ENCODE measurements at places on chromosomes 2 and 18.

GRCh38 chr2:213537579-213537978, 253.3 kb downstream of the SPAG16 start:
- DNase-seq = no peak

DNA sequence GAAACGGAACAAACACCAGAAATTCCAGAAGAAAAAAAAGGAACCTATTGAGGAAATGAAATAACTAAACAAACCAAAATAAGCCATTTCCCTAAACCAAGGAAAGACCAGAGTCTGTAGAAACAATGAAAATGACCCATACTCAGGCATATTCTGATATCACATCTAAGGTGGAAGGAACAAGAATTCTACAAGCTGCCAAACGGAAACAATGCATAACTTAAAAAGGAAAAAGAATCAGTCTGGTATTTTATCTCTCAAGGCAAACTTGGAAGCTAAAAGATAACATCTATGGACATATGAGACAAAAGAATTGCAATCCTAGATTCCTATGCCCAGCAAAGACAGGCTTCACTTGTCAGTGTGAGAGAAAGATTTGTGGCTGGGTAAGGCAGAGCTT, 326.2 kb downstream of the PDE11A start:
- DNase-seq = no peak

DNA sequence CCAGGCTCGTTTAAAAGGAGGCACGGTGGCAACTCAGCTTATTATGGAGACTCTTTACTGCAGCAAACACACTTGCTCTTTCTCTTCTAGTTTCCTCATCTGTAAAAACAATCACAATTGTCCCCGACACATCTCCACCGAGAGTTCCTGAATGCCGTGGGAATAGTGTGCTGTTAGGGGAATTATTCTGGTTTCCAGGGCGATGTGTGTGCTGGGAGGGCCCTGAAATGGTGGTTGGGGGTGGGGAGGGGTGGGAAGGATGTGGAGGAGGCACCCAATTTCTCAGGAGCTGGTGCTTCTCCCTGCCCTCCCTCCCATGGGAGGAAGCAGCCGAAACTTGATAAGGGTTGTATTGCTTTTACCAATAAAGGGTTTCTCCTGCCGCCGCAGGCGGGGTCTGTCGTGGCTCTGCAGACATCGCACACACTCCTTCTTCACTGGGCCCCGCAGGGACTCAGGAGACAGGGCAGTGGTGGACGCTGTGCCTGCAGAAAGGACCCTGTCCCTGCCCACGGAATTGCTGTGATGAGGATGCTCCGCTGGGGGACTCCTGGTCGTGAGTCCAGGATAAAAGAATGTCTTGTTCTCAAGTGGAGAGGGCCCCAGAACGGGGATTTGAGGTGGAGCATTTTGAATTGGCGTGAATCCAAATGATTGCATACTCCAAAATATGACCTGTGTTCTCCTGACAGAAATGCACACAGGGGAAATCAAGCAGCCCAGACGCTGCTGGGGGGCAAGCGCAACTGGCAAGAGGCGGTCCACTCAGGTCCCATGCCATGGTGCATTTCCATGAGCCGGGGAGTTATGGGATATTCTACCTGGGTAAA, 119.2 kb downstream of the ACKR3 start:
- no peak for DNase-seq

GRCh38 chr2:25400576-25401216, 59.0 kb upstream of the DNMT3A start:
- no peak for DNase-seq

GRCh38 chr2:50859110-50859509, 172.8 kb downstream of the NRXN1 start:
- DNase-seq = no peak

DNA sequence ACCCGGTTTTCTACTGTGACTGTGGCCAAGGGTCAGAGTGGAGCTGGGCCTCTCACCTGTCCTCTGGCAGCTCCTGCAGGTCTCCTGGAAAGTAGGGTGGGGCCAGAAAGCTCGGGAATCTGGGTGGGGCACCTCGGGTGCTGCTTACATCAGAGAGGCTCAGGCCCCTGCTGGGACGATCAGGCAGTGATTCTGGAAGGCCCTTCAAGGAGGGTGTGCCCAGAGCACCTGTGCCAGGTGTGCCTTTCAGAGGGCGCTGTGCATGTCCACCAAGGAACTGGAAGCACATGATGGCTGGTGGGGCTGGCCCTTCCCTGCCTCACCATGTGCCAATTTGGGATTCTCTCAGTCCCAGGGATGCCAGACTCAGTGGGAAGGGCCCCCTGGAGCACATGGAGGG, 44.0 kb downstream of the ATP6V1C2 start:
- DNase-seq = no peak

GRCh38 chr2:43303889-43304288, 77.5 kb upstream of the ZFP36L2 start:
- peak; percentile 77 for DNase-seq

DNA sequence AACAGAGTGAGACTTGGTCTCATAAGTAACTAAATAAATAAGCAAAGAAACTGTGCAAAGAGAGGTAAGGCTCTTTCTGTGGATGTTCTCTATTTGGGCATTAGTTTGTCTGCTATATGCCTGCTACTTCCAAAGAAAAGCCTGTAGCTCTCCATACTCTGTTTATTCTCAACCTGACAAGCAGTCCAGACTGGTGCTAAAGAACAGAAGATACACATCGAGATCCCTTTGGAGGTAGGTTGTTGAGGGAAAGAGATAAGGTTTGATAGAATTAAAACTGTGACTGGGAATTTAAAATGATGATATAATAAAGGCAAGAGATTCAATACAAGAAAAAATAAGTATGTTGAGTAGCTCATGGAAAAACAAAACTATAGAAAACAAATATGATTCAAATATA, 885.1 kb upstream of the FSHR start:
- DNase-seq = no peak

DNA sequence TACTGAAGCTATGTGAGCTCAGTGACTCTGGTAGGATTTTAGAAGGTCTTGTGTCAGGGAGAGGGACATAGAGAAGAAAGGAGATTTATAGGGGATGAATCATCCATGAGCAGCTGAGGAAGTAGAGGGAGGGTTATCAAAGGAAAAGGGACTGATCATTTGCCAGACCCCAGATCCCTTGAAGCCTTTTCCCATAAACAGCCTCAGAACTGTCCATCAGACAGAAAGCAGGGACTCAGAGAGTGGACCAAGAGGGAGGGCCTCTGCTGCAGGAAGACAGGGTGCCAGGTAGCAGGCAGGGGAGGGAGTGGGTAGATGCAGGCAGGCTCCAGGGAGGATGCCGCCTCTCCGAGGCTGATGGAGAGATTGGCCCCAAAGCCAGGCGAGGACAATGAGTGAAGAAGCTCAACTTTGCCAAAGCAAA, 133.9 kb downstream of the TNS1 start:
- DNase-seq = no peak

- no peak for DNase-seq
Measured at GRCh38 chr2:134246154-134246874, 7.6 kb upstream of the MGAT5 start.

- no peak for DNase-seq
Measured at GRCh38 chr2:101546376-101547058, 71.6 kb upstream of the RFX8 start.

GRCh38 chr18:59372975-59373374, 13.9 kb upstream of the LMAN1 start:
- DNase-seq = no peak

DNA sequence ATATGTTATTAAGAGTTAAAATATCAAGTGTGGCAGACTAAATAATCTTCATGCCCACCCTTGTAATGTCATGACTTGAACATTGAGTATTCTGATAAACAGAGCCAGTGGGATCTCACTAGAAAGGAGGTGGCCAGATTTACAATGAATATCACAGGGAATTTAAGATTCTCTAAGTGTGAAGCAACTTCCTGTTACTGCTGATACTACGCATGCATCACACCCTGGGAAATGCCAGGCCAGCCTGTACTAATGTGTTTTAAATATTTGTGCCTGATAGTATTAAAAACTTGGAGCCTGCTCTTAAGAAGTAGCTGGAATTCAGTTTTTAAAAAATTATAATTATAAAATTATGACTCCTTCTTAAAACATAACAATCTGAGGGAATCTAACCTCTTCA, 148.3 kb downstream of the LAMA3 start:
- no peak for DNase-seq

- no peak for DNase-seq
Measured at GRCh38 chr2:62114564-62114963, 81.4 kb upstream of the B3GNT2 start.

GRCh38 chr18:23377669-23378301, 75.3 kb upstream of the RIOK3 start:
- no peak for DNase-seq

DNA sequence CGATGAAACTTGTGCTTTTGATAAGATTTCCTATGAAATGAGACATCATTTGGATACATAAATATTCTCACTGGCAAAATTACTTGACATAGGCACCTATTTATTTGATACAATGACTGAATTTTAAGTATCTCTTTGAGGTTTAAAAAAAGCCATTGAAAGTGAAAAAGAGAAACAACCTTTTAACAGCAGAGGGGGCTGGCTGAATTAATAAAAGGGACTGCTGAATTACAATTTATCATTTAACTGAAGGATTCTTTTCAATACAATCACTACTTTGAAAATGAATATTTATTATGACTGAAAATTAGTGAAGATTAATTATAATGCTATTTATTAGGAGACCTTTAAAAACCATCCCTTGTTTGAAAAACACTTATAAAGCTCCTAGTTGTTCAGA, 335.3 kb downstream of the DLGAP1 start:
- DNase-seq = no peak

DNA sequence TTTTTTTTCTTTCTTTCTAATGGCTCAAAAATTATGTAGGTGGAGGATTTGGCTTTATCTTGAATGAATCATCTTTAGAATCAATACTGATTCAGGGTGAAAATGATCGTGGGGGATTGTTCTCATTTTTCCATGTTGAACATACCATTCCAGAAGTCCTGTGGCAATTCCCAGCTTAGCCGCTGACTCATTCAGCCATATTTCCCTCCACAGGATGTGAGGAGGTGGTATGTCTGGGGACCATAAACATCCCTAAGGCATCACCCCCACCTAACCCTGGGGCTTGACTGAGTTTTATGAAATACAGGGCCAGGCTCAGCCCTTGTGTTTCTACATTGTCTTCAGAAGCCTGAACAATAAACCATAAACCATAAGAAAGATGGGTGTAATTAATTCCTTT, 92.7 kb upstream of the FN1 start:
- DNase-seq = no peak

DNA sequence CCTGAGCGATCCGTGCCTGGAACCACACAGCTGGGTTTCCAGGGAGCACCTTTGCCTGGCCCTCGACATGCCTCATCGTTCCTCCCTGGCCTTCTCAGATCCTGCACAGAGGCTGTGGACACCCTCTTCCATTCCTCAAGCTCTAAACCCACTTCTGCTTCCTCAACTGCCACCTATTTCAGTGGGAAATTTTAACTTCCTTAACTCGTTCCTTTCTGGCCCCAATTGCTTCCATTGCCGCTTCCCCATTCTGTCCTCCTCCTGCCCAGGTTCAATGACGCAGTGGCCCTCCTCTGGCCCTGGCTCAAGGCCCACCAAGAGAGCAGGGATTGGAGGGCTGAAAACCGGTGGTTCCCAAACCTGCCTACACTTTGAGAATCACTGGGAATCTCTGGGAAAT, 4.8 kb upstream of the B3GNT7 start:
- no peak for DNase-seq

GRCh38 chr2:38522754-38523349, 79.9 kb downstream of the HNRNPLL start:
- DNase-seq = peak; percentile 1

- DNase-seq = no peak
Measured at GRCh38 chr18:44786688-44787087, 106.0 kb downstream of the SETBP1 start.

DNA sequence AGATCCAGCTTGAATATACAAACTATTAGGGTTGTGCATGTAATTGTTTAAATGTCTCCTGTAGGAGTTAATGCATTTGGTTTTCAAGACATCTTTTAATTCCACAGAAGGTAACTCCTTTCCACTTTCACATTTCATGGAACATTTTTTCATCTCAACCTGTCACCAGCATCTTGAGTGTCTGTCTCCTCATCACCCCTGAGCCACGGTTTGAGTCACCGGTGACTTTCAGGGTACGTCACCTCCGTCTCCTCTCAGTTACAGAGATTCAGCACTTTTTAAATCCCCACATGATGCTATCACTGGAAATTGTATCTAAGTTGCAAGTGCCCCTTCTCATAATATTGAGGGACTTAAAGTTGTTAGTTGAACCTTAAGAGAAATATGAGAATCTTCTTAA, 25.3 kb downstream of the GPR55 start:
- no peak for DNase-seq
